CD4-positive, alpha-beta T cell treated with Interleukin-2 at 100 ng/mL for 4 hours (primary cell): ENCODE measurements at places on chromosomes 16 and 17.

GRCh38 chr16:30180741-30181140 is 2.7 kb upstream of the CORO1A start:
- no peak for DNase-seq

DNA sequence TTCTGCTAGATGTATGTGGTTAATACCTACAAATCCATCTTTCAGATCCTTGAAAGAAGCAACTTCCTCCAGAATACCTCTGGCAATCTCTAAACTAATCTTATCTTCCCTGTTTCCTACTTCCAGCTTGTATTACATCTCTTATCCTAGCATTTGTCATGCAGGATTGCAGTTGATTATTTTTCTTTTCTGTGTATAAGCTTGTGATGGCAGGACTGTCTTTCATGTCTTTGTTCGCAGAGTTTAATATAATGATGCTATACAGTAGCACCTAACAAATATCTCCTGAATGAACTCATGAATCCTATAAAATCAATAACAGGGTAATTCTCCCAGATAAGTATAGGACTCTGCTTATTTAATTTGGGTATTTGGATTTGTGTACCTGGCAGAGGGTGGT is 12.2 kb upstream of the UBE2G1 start:
- DNase-seq: no peak

DNA sequence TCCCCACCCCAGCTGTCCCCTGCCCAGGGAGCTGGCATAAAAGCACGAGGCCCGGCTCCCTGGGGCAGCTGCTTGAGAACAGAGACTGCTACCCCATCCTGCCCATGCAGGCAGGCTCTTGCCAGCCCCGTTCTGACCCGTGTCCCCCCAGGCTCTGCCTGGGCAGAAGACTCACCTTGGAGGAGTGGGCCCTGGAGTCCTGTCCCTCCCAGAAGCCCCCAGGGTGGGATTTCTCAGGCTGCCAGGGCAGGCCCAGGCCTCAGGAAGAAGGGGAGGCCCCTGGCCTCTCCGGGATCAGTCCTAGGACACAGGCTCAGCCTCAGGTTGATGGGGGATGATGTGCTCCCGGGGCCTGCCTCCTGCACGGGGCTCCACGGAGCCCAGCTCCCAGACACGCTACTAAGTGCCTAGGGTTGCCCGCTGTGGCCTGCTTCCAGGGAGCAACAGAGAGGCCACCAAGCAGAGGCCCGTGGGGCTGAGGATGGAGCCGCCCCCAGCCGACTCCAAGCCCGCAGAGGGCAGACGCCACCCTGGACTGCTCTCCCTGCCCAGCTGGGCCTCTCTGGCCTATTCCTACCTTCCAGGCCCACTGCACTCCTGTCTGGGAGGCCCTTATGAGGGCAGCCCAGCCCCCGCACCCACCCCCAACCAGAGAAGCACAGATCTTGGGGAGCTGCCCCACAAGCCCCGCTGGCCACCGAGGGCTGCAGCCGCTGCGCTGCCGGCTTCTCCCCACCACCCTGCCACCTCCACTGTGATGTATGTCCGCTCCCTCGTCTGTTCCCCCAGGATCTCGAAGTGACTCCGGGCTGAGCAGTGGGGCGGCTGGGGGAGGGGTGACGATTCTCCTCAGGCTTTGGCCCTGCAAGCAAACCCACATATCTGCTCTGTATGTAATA is 1.7 kb downstream of the NME3 start:
- DNase-seq: no peak

- no peak for DNase-seq
These were observed 83.5 kb downstream of the XYLT1 start for GRCh38 chr16:17387256-17387655.

DNA sequence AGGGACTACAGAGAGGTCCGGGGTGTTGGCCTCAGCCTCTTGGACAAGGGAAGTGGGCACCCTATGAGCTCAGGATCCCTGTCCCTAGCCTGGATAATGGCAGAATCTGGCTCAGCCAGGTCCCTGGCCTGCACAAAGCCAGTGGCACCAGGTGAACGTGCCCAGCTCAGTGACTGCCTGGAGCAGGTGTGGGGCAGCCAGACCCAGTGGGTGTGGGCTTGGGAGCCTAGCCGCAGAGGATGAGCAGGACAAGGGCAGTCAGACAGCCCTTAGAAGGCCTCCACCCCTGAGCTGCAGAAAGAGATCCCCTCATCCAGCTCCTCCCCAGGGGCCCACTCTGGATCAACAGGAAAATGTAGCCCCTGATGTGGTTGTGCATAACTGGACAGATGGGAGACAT is 585.3 kb downstream of the KCNJ18 start:
- DNase-seq: no peak

GRCh38 chr17:5695480-5695879 is 111.2 kb upstream of the NLRP1 start:
- DNase-seq: no peak

- no peak for DNase-seq
These were observed 10.8 kb downstream of the SLC12A4 start for GRCh38 chr16:67957622-67958021.

- peak; percentile 74 for DNase-seq
These were observed 6.7 kb downstream of the CAMTA2 start for GRCh38 chr17:4980644-4981216.

- no peak for DNase-seq
These were observed 2.7 kb upstream of the NLE1 start for GRCh38 chr17:35144840-35145239.

- no peak for DNase-seq
These were observed 200.4 kb upstream of the PMFBP1 start for GRCh38 chr16:72372087-72373045.

GRCh38 chr16:8686031-8686621 is 11.7 kb downstream of the ABAT start:
- DNase-seq: no peak
